ENCODE measurements at places on chromosomes 1 and 21. TPM values are rescaled to one million over a fixed set of nuclear protein-coding genes. Genes with fewer than 3 reads are reported as not detected.

KIF17 gene
- total RNA-seq, result 5.3 TPM

USH2A gene
- under 0.01 TPM for total RNA-seq

RBM34 gene
- 57.8 TPM for total RNA-seq

MAP1LC3C gene
- 36.9 TPM for total RNA-seq
